GM03348 (cell line): ENCODE measurements at places on chromosomes 3 and 15.

GRCh38 chr15:74228723-74229081 is 7.4 kb upstream of the CCDC33 start:
- DNase-seq = no peak

- DNase-seq = no peak
These were observed 211.2 kb downstream of the FOXP1 start for GRCh38 chr3:71372241-71372768.

GRCh38 chr3:181056136-181056732 is 66.7 kb upstream of the DNAJC19 start:
- DNase-seq = no peak

GRCh38 chr3:29618395-29619282 is 337.8 kb downstream of the RBMS3 start:
- peak; percentile 15 for DNase-seq

DNA sequence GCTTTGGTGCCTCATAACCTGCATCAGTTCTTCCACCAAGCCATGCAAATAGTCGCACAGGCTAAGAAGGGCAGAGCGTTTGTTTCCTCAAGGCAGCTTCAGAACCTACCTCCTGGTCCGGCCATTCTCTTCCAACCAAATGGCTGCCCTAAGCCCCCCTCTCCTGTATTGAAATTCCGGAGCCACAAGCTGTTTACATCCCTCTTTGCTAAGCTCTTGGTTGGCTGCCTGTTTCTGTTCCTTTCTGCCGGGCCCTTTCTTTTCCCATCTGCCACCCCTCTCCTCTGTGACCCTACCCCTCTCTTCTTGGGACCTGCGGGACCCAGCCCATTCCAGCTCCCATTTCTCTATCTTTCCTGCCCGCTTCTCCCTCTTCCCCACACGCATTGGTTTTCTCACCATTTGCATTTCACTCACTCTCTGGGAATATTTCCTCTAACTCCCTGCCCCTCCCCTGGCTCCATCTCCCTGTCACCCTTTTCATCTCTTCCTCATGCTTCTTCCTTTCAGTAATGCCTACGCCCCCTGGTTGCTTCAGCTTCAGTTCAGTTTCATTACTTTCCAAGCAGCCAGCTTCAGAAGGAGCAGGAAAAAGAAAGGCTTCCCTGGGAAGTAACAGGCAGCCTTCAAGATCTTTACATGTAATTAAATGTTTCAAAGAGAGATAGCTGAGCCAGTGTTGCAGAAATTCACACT is 113.5 kb downstream of the RAB11A start:
- no peak for DNase-seq

- DNase-seq = peak; percentile 25
These were observed 683 bp upstream of the CACNA2D3 start for GRCh38 chr3:54121414-54122323.

- no peak for DNase-seq
These were observed 76.4 kb downstream of the FNDC3B start for GRCh38 chr3:172115787-172116186.

DNA sequence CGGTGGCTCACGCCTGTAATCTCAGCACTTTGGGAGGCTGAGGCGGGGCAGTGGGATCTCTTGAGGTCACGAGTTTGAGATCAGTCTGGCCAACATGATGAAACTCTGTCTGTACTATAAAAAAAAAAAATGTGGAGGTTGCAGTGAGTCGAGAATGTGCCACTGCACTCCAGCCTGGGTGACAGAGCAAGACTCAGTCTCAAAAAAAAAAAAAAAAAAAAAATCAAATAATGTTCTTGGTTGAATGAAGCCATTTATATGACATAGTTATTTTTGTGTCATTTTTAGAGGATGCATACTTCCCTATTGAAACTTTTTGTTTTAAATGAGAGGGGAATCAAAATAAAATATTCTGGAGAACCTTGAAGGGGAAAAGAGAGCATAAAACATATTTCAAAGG is 3.1 kb downstream of the HMCES start:
- DNase-seq = no peak
